ENCODE measurements at places on chromosomes 3 and 15.

DNA sequence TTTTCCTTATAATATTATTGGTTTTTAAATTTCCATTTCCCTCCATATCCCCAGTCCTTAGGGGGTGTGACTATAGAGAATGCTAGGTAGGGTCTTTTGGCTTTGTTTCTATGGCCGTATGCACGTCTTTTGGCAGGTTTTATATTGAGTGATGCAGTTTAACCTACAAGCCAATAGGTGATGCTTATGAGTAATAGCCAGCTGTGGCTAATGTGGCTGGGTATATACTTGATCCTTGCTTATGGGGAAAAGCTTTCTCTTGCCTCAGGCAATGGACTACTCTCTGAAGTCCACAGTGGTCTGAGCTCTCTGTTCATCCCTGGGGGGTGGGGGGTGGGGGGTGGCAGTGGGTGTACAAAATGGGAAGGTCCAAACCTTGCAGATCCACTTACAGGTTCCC lies 223.9 kb downstream of the MFSD1 start:
- no peak for DNase-seq

- no peak for DNase-seq
Measured at GRCh38 chr3:152662157-152662556, 172.8 kb upstream of the P2RY1 start.

GRCh38 chr3:13764161-13764560 lies 115.7 kb downstream of the WNT7A start:
- no peak for DNase-seq

GRCh38 chr15:74402337-74402841 lies 31.4 kb downstream of the SEMA7A start:
- no peak for DNase-seq

DNA sequence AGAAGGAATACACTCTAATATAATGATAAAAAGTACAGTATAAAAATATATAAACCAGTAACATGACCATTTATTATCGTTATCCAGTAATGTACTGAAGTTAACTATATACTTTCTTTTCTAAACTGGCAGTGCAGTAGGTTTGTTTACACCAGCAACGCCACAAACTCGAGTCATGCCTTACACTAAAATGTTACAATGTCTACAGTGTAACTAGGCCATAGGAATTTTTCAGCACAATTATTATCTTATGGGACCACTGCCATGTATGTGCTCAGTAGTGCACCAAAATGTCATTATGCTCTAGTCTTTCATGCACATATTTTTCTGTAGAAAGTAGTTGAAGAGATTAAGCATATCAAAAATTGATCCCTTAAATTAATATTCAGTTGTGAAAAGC lies 609.8 kb upstream of the BCHE start:
- no peak for DNase-seq

DNA sequence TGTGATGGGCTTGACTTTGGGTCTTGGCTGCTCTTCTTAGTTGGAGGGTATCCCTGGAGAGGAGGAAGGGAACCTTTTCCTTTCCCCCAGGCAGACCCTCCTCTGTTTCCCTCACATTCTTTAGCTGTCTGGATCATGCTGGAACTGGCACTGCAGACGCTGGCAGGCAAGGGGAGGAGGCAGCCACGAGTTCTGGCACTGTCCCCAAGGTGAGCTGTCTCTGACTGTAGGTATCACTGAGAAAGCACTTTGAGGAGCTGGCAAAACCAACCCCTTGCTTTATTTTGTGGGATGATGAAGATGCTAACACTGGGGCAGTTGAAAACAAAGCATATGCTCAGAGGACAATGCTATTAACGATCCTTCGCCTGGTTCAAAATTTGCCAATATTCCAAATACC lies 175.0 kb downstream of the SOX2 start:
- DNase-seq: no peak

Measured in choroid plexus epithelial cell (primary cell).